ENCODE measurements at places on chromosomes 7 and 10.

GRCh38 chr7:44321796-44322195, 3.6 kb downstream of the CAMK2B start:
- DNase-seq, result no peak

GRCh38 chr10:53379956-53380355, 607.4 kb upstream of the MBL2 start:
- DNase-seq, result no peak

DNA sequence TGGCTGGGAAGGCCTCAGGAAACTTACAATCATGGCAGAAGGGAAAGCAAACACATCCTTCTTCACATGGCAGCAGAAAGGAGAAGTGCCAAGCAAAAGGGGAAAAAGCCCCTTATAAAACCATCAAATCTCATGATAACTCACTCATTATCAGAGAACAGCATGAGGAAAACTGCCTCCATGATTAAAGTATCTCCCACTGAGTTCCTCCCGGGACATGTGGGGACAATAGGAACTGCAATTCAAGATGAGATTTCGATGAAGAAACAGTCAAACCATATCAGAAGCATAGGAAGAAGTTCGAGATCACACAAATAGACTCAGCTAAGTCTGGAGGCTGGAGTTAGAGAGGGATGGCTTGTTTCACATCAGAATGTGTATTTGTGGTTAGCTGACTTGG, 869.4 kb upstream of the PHF14 start:
- DNase-seq, result no peak

DNA sequence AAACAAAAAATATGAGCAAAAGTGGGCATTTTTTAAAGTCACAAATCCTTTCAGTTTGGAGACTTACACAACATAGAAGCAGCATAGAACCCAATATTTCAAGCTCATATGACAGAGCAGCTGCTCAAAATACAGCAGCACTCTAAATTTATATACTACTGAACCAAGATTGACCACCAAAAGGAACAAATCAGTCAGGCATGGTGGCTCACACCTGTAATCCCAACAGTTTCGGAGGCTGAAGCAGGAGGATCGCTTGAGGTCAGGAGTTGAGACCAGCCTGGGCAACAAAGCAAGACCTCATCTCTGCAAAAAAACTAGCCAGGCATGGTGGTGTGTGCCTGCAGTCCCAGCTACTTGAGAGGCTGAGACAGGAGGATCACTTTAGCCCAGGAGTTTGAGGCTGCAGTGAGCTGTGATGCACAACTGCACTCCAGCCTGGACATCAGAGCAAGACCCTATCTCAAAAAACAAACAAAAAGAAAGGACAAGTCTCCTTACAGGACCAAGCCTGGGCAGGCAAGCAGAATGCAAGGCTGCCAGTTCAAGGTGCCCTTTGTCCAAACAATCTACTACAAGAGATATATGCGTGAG, 40.0 kb downstream of the PARD3 start:
- no peak for DNase-seq

DNA sequence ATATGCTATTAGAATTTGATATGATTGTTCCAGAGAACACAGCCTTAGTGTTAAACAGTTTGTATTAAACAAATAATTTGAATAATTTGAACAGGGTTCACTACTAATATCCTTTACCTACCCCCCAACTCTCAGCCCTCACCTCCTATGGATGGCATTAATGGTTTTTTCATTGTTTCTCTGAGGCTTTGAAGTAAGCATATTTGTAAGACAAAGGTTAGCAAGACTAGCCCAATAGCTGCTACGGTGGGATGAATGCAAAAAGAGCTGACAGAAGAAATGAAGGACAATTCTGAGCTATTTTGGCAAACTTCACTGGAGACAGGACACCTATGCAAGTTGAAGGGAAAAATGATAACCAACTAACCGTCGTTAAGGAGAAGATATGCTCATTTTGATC, 61.6 kb downstream of the ARL4A start:
- DNase-seq, result no peak

DNA sequence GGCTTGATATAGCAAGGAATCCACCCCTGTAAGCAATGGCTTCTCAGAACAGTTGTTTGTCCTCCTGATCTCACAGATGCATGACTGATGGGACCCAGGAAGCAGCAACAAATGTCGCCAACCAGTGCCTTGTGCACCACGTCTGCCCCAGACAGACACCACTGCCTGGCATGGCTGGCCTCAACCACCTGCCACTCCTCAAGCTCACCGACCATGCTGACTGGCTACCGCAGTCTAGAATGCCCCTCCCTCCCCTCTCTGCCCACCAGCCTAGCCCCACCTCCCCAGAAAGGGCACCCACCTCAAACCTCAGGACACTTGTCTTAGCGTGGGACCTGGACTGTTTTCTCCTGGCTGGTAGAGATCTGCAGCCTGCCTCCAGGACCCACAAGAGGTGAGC, 24.0 kb downstream of the LRRC20 start:
- DNase-seq, result no peak

DNA sequence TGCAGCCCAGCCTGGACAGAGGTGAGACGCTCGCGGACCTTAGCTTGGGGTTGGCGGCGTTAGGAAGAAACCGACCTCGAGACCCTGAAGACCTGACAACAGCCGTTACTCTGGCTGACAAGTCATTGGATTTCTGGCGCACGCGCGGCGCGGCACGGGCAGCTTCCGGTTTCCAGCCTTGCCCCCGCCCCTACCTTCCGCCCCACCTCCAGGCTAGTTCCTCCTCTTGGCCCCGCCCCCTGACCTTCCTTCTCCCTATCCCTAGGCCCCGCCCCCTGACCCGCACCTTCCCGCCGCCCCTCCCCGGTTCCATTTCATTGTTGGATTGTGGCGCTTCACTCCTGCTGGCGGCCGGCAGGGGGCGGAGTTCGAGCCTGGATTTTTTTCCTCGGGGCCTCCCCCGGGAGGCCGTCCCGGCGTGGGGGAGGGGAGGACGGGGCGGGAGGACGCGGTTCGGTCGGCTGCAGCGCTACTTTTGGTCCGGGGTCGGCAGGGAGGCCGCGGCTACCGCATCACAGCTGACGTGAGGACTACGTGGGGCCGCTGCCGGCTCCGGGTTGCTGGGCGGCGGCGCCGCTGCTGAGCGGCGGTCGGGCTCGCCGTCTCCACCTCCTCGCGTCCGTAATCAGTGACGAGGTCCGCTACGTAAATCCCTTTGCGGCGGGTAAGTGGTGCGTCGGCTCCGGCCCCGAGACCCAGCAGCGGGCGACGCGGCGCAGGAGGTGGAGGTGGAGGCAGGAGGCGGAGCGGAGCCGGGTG, at the start of gene CREM:
Gene CREM (plus strand): TSS at position 317 of the 759 bp plus-strand sequence. CDS start 10,990 bp downstream, outside the sequence.
- peak; percentile 98 for DNase-seq

DNA sequence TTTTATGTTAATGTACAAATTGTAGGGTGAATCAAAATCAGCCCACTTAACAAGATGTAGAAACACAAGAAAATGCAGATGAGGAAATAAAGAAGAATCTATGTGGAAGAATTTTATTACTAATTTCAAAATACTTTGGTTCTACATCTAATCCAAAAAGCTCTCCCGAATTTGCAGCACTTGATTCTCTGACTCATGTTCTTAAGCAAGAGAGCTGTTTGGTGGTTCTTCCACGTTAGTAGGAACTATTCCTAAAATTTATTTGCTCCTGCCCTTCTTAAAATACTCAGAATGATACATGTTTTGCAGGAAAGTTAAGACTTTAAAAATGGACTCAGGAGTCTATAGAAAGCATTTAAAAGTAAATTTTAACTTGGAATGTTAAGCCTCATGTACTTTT, 91.8 kb downstream of the ZMYND11 start:
- DNase-seq, result no peak

GRCh38 chr7:87337331-87337730, 8.1 kb upstream of the CROT start:
- DNase-seq, result no peak

DNA sequence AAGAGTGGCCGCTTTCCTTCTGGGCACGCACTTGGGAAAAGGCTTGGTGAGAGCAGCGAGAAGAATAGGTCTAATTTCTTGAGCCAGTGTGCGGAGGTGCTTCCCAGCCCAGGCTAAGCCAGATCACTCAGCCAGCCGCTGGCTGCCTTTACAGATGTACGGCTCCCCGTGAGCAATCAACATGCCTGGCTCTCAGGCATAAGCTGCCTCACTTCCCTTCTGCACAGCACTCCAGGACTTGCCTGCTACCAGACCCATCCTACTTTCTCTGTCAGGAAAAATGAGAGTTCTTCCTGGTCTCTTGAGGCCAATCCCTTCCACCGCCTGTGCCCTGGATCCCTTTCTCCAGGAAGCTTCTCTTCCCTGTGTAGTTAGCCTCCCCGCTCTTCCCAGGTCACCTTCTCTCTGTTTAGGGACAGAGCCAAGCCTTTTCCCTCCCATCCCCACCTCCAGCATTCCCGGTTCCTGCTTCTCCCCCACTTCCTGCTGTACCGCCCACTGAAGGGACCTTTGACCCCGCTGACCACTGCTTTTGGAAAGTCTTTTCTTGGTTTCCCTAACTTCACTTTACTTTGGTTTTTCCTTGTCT, 1.1 kb upstream of the ACTR3C start:
- no peak for DNase-seq

- no peak for DNase-seq
These were observed 1.8 kb downstream of the STMP1 start for GRCh38 chr7:135664046-135664589.

DNA sequence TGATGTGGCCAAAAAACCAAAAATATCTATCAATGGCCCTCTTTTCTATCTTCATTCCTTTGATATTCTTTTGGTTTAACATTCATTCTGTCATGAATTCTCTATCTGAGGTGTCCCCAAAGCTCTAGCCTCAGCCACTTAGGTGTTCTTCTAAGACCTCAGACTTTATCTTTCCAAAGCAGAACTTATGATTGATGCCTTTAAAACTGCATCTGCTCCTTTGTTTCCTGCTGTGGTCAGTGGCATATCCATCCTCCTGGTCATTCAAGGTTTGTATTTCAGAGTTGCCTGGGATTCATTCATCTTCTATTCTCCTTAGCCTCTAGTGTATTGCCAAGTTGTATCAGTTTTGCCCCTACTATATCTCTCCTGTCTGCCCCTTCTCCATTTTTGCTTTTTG, 30.6 kb downstream of the FHIP2A start:
- no peak for DNase-seq

GRCh38 chr7:147245274-147245673, 1128.7 kb downstream of the CNTNAP2 start:
- no peak for DNase-seq

GRCh38 chr10:81885491-81885890, 10.5 kb downstream of the NRG3 start:
- no peak for DNase-seq

- DNase-seq, result no peak
These were observed 60.3 kb upstream of the UNC5B start for GRCh38 chr10:71152043-71152442.

DNA sequence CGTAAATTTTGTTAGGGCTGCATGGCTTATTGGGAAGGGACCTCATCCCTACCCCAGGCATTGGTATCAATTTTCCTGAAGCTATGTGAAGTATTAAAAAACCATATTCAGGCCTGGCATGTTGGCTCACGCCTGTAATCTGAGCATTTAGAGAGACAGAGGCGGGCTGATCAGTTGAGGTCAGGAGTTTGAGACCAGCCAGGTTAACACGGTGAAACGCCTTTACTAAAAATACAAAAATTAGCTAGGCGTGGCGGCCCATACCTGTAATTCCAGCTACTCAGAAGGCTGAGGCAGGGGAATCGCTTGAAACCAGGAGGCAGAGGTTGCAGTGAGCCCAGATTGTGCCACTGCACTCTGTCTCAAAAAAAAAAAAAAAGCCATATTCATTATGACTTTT, 7.1 kb downstream of the TASOR2 start:
- DNase-seq, result no peak

- DNase-seq, result no peak
These were observed 43.3 kb downstream of the POLR1F start for GRCh38 chr7:19665399-19666008.

GRCh38 chr7:2834748-2835441, 9.2 kb downstream of the GNA12 start:
- no peak for DNase-seq

- DNase-seq, result no peak
These were observed 34.8 kb upstream of the TNPO3 start for GRCh38 chr7:129089521-129090212.

- no peak for DNase-seq
These were observed 40.9 kb downstream of the ARL5B start for GRCh38 chr10:18699849-18700840.

DNA sequence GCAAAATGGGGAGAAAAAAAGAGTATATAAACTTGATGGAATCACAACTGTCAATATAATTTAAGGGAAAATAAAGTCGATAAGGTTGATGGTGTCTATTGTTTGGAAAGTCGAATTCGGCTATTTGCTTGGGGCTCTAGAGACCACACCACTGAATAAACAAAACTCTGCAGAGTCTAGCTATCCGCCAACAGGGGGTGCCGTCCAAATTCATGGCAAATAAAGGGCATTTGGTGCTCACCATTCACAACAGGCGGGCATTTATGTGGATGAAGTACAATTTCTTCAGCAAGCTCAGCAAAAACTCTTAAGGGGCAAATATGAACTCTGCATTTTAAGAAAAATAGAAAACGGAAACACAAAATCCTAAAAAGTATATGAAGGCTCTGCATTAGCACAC, 23.3 kb downstream of the CD36 start:
- DNase-seq, result no peak

DNA sequence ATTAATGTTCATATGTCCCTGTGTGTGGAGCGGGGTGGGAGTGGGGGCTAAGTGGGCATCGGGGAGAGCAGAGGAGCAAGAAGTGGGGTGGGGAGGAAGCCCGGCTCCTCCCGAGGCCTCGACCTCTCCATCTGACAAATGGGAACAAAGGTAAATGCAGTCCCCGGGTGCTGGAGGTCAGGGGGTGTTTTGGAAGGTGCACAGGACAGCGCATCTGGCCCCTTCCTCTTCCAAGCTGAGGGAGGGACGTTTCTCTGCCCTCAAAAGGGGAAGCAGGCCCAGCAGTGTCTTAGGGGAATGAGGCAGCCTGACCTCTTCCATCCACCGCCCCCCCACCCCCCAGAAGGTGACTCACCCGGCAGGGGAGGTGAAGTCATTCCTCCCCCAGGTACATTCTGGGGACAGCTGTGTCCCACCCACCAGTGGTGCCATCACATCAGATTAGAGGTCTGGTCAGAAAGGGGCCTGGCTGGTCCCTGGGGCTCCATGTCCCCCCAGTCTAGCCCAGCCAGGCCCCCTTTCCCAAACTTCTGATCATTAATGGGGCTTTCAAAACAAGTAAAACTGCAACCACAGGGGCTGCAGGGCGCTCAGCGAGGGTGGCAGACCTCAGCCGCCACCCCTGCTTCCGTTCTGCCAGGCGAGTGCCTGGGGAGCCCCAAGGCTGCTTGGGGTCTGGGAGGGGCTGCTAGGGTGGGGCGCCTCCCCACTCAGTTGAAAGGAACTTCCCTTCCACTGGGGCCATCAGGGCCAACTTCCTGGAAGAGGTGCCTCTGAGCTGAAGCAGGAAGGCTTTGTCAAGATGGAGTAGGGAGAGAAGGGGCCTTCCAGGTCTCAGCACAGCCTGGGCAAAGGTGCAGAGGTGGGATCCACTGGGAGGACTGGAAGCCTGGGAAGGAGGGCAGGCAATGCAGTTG, 10.8 kb downstream of the LFNG start:
- DNase-seq, result no peak

GRCh38 chr7:97014145-97014750, 8.9 kb downstream of the DLX6 start:
- DNase-seq, result no peak
